ENCODE measurements at places on chromosomes 3 and 15.

GRCh38 chr3:135075157-135075556, 280.1 kb downstream of the EPHB1 start:
- DNase-seq, result no peak

DNA sequence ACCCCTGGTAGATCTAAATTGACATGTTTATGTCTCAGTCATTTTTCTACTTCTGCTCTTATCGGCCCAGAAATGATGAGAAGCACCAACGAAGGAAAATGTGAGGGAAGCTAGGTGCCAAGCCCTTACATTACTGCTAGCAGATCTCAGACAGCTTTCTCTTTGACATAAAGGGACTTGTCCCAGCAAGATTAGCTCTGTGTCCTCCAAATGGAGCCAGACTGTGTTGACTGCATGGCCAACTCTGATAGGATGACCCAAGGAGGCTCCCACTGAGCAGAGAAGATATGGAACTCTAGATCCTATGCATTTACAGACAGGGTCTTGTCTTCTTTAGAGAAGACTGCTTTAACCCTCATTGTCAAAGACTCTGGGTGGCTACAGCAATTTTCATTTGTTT, 2.8 kb upstream of the MCTP2 start:
- DNase-seq, result no peak

- no peak for DNase-seq
Observed at GRCh38 chr3:171895900-171896299, 52.8 kb downstream of the TMEM212 start.

- no peak for DNase-seq
Observed at GRCh38 chr15:81807806-81808205, 238.0 kb downstream of the MEX3B start.

- DNase-seq, result no peak
Observed at GRCh38 chr3:114447950-114448479, 154.2 kb downstream of the TIGIT start.

DNA sequence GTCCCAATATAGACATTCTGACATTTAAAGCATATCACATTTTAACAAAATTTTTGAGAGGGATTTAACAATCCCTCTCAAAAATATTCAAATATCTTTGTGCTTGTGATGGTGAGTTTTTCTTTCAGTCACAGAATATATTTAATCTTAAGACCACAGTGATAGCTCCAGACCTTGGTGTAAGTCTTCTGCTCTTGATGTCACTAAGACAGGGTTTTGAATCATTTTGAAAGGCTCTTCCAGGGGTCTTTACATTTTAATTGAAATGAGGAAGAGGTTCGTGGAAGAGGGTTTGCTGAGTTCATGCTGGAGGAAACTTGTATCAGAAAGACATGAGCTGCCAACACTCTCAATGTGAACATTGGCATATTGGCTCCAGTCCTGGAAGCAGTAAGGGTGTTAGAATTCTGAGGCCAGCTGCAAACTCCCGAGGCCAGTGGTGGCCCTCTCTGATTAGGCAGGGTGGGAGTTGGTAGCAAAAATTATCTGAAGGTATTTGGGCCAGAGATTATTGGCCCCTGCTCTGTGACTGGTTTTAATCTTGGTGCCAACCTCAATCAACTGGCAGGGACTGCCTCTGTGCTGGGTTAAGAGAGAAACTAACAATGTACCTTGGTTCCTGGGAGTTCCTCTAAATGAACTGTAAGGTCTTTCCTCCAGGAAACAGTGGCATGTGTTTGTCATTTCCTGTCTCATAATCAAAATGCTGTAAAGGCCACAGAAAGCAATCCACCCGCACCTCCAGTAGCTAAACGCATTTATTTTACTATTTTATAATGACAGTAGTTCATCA, 5.3 kb downstream of the POU1F1 start:
- no peak for DNase-seq

GRCh38 chr3:195036574-195036973, 234.4 kb downstream of the XXYLT1 start:
- no peak for DNase-seq

DNA sequence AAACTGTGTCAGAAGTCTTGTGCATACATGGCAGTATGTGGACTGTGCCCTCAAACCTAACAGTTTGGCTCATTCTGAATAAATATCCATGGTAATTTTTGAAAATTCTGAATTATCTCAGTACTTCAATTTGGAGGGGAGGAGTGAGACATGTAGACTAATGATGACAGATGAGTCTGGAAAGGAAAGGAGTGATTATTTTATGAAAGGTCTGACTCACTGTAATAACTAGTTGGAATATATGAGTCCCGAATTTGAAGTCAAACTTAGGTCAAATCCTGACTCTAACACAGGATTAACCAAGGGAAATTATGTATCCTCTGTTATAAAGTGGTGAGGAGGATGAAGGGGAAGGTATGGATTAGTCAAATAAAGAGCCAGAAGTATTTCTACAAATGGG, 38.6 kb downstream of the SUCNR1 start:
- DNase-seq, result no peak

DNA sequence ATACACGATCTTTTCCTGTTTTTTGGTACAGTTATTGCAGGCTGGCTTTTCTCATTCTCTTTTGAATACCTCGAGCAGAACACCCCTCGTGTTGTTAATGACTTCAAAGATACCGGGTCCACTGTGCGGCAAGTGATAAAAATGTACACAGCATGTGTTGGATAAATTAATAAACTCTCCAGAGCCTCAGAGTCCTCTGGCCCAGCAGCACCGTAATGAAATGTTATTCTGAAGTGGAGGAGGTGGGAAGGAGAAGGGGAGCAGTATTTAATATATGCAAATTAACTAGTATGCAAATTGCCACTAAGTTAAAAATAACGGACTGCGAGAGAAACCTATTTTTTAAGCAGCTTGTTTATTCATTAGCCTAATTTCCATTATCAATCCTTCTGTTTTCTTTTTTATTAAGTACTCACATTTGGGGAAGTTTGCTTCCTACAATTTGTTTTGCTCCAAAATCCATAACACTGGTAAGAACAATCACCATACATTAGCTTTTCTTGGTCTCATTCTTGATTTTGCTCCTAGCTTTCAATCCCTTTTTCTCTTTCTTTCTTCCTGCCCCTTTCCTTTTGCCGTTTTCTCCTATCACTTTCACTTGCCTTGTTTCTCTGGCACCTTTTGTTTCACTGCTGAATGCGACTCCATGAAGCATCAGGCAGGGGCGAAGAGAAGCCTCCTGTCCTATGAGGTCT, 462.3 kb upstream of the PPP2R3A start:
- no peak for DNase-seq

Data from activated CD4-positive, alpha-beta T cell treated with anti-CD3 and anti-CD28 coated beads, Interleukin-2, amount 50 U/mL, for 24 hours (primary cell).